ENCODE measurements at places on chromosomes 2 and 18.

DNA sequence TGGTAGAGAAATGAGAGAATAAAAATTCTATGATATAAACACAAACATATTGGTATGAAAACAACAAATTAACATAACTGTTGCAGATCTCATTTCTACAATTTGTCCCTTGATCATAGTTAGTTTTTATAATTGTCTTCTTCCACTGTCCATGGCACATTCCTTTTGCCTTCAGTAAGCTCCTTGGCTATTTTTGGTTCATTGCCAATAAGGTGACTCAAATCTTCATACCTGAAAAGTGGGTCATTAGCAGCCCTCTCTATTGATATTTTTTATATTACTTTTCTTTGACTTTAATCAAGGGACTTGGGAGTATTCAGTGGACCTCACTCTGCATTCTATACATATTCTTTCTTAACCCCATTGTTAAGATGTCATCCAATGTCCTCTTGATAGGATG, 552.9 kb downstream of the TDRD15 start:
- no peaks in the 10 kb centered on the region for H3K27me3 ChIP-seq
- H3K4me3 ChIP-seq: no peak overlapping the region
- H3K4me1 ChIP-seq: no peaks in the 10 kb centered on the region
- no peak overlapping the region for H3K27ac ChIP-seq
- H3K36me3 ChIP-seq: no peaks in the 10 kb centered on the region

GRCh38 chr2:143051465-143051864, 77.8 kb upstream of the ARHGAP15 start:
- no peak overlapping the region for H3K27ac ChIP-seq
- no peak for DNase-seq
- no peaks in the 10 kb centered on the region for H3K36me3 ChIP-seq
- no peaks in the 10 kb centered on the region for H3K4me1 ChIP-seq
- H3K4me3 ChIP-seq: no peak overlapping the region

GRCh38 chr2:237341872-237342271, 72.1 kb downstream of the COL6A3 start:
- H3K27ac ChIP-seq: peak overlapping the region; percentile 3
- no peak overlapping the region for H3K4me3 ChIP-seq
- H3K36me3 ChIP-seq: peaks cover 59% of the 10 kb centered on the region
- no peak for DNase-seq

DNA sequence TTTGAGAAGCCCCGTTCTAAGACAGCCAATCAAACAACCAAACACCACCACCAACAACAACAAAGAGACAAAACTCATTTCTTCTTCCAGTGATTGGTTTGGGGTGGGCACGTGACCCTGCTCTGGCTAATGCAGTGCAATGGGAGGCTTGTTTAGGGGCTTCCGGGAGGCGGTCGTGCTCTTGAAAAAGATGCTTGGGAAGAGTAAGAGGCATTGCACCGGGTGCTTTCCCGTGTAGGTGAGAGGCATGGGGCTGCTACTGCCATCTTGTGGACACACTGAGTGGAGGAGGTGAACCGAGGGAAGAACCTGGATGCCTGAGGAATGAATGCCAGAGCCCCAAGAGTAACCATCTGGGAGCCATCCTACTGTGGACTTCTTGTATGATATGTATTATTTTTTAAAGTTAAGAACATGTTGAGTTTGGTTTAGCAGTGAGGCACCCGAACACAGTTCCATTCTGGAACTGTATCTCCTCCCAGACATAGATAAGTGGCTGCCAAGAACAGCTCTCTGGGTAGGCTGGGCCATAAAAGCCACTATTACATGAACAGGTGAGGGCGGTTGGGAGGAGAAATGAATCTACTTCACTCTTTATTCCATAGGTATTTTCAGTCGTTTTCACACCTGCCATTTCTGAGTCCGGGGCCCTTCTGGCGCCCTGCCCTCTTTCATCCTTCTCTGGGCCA, 19.1 kb upstream of the ARHGAP25 start:
- no peak for DNase-seq
- no peaks in the 10 kb centered on the region for H3K36me3 ChIP-seq
- no peaks in the 10 kb centered on the region for H3K4me1 ChIP-seq
- peaks cover 3% of the 10 kb centered on the region for H3K27me3 ChIP-seq
- no peak overlapping the region for H3K4me3 ChIP-seq

DNA sequence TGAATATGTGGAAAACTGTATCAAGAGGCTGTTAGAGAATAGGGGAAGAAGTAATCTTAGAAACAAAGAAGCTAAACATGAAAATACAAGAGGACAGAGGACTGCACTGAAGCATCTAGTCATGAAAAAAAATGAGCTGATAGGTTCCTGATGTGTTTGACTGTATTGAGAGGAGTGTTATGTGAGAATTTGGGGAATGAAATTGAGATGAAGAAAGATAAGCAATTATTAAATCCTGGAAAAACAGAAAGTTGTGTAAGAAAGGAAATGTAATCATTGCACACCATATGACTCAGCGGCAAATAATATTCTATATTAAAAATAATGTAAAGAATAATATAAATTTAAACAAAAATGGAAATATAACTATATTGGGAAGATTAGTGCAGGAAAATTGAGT, 71.2 kb downstream of the SEMA4F start:
- H3K4me1 ChIP-seq: no peaks in the 10 kb centered on the region
- no peak for DNase-seq
- H3K36me3 ChIP-seq: no peaks in the 10 kb centered on the region
- no peaks in the 10 kb centered on the region for H3K27me3 ChIP-seq
- H3K4me3 ChIP-seq: no peak overlapping the region

DNA sequence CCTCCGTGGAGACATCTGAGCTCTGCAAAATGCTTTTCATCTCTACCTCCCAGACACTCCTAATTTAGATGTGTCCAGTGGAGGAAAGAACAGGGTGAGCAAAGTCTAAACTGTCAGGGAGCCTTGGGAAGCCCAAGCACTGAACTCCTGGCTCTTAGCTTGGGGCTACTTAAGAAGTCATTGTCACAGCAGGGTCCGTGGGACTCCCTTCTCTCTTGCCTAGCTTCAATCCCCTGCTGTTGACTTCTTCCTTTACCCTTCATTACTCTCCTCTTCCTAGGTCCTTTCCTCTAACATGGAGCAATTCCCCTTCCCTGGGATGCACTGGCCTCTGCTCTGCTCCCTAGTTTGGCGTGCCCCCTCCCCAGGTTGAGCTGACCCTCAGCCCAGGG, 3.4 kb downstream of the OSR1 start:
- peaks cover 30% of the 10 kb centered on the region for H3K36me3 ChIP-seq
- no peak for DNase-seq
- peak overlapping the region; percentile 95 for H3K4me3 ChIP-seq

DNA sequence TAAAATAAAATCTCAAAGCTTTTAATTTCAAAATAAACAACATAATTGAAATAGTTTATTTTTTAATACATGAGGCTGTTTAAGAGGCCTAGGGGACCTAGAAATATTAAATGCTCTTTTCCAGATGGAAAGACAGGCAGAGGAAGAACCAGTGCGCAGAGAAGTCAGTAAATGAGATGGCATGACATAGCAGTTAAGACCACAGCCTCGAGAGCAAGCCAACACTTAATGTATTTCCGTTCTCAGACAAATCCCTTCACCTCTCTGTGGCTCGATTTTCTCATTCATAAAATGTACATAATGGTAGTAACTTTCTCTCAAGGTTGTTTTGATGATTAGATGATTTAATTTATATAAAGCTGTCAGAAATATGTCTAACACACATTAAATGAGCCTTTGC, 405.1 kb upstream of the CWC22 start:
- H3K4me3 ChIP-seq: no peak overlapping the region
- H3K4me1 ChIP-seq: no peaks in the 10 kb centered on the region
- no peak overlapping the region for H3K27ac ChIP-seq
- no peak for DNase-seq
- no peaks in the 10 kb centered on the region for H3K36me3 ChIP-seq

- H3K4me1 ChIP-seq: peaks cover 15% of the 10 kb centered on the region
- H3K36me3 ChIP-seq: no peaks in the 10 kb centered on the region
- DNase-seq: no peak
- H3K4me3 ChIP-seq: no peak overlapping the region
- H3K27me3 ChIP-seq: no peaks in the 10 kb centered on the region
- peak overlapping the region; percentile 70 for H3K27ac ChIP-seq
Measured at GRCh38 chr2:138239902-138240491, 261.6 kb upstream of the SPOPL start.

GRCh38 chr18:65017372-65017760, 733.4 kb upstream of the CDH7 start:
- H3K27ac ChIP-seq: no peak overlapping the region
- no peaks in the 10 kb centered on the region for H3K36me3 ChIP-seq
- DNase-seq: no peak
- H3K4me3 ChIP-seq: no peak overlapping the region

- no peak overlapping the region for H3K4me3 ChIP-seq
- no peak overlapping the region for H3K27ac ChIP-seq
- H3K36me3 ChIP-seq: peaks cover 71% of the 10 kb centered on the region
Measured at GRCh38 chr2:191006997-191007783, 6.8 kb downstream of the STAT1 start.

DNA sequence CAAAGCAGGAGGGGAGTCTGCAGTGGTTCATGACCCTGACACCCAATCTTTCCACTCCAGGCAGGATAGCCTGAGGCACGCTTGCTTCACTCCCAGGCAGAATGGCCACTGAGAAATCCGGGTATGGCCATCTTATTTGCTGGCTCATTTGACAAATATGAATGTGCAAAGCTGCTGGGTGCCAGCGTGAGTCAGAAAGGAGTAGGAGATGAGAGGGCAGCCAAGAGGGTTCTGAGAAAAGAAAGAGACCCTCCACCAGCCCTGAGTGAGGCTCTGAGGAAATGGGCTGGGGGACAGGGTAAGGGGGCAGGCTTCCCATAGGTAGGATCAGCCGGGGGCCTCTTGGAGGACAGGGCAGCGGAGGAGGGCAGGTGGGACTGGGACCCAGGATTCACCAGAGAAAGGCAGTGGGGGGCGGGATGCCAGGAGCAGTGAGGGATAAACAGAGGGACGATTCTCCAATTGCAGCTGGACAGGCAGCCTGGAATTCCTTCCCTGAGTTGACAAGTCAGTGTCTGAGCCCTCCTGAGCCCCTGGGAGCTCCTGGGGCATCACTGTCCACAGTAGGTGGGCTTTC, 15.2 kb downstream of the RAMP1 start:
- peaks cover 75% of the 10 kb centered on the region for H3K4me1 ChIP-seq
- H3K4me3 ChIP-seq: no peak overlapping the region
- peak overlapping the region; percentile 56 for H3K27ac ChIP-seq

- H3K27me3 ChIP-seq: peaks cover 51% of the 10 kb centered on the region
- H3K36me3 ChIP-seq: no peaks in the 10 kb centered on the region
- no peak for DNase-seq
- H3K4me3 ChIP-seq: no peak overlapping the region
Measured at GRCh38 chr2:130963196-130963848, 126.6 kb downstream of the ARHGEF4 start.

DNA sequence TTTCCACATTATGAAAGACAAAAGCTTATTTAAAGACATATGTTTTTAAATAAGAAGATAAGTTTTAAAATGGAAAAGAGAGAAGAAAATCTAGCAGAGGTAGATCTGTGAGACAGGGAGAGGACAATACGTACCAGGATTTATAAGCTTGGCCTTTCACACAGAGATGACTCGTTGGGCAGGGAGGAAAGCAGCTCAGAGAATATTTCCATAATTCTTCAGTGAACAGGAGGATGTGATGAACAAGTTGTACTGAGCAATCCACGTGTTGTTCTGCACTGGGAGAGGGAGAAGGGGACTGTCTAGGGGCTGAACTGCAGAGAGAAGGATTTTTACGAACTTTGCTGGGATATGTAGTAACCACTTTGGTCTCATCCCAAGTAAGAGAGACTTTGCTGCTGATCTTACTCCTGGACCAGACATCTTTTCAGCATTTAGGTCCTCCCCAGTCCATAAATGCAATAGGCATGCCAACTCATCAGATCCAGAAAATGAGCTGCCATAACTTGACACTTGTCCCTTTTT, 162.5 kb upstream of the SETBP1 start:
- DNase-seq: no peak
- H3K4me3 ChIP-seq: no peak overlapping the region
- H3K36me3 ChIP-seq: no peaks in the 10 kb centered on the region
- H3K4me1 ChIP-seq: peaks cover 3% of the 10 kb centered on the region

- H3K27me3 ChIP-seq: no peaks in the 10 kb centered on the region
- no peak overlapping the region for H3K4me3 ChIP-seq
- no peaks in the 10 kb centered on the region for H3K36me3 ChIP-seq
Measured at GRCh38 chr2:72676341-72677025, 149.3 kb downstream of the EXOC6B start.

- peak; percentile 3 for DNase-seq
- H3K27ac ChIP-seq: no peak overlapping the region
- H3K4me1 ChIP-seq: no peaks in the 10 kb centered on the region
- no peaks in the 10 kb centered on the region for H3K27me3 ChIP-seq
- no peak overlapping the region for H3K4me3 ChIP-seq
Measured at GRCh38 chr18:8448130-8448529, 161.1 kb upstream of the RAB12 start.

DNA sequence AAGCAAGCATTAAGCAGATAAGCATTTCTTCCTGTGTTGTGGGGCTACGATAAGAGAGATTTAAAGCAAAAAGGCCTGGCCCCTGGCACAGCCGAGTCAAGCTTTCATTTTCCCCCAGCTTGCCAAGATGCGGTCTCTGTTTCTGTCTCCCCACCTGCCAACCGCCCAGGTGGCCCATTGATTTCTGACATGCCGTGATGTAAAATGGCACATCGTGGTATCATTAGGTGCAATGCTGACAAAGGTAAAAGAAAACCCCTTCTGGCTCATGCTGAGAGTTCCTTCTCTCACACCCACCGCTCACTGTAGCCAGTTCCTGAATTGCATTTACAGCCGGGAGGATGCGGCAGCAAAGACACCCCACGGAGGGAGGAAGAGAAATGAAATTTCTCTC, 62.8 kb downstream of the BOD1L2 start:
- no peak overlapping the region for H3K4me3 ChIP-seq
- no peaks in the 10 kb centered on the region for H3K27me3 ChIP-seq
- no peak overlapping the region for H3K27ac ChIP-seq
- H3K36me3 ChIP-seq: no peaks in the 10 kb centered on the region
- H3K4me1 ChIP-seq: peaks cover 4% of the 10 kb centered on the region
- DNase-seq: no peak

- no peak overlapping the region for H3K27ac ChIP-seq
- H3K4me3 ChIP-seq: no peak overlapping the region
- H3K27me3 ChIP-seq: no peaks in the 10 kb centered on the region
- DNase-seq: no peak
Measured at GRCh38 chr18:79572093-79572780, 107.4 kb upstream of the CTDP1 start.

DNA sequence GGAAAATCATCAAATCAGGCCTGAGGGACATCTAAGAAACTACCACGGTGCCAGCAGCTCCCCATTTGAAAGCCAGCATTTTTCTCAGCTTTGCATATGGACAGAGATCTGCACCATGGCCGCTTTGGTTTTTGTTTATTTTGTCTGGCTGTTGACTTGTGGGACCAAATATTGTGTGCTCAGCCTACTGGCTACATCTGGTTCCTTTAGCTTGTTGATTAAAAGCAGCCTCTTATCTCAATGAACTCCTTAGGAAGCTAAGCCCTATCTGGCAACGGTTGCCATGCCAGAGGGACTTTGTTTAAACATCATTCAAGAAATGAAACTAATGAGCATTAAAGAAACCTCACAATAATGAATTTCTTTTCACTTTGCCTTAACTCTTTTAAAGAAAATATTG, 32.4 kb upstream of the CCDC150 start:
- H3K4me1 ChIP-seq: no peaks in the 10 kb centered on the region
- no peaks in the 10 kb centered on the region for H3K27me3 ChIP-seq
- no peak overlapping the region for H3K27ac ChIP-seq
- no peak for DNase-seq
- no peak overlapping the region for H3K4me3 ChIP-seq

- H3K4me3 ChIP-seq: no peak overlapping the region
- H3K27me3 ChIP-seq: peaks cover 12% of the 10 kb centered on the region
- no peaks in the 10 kb centered on the region for H3K4me1 ChIP-seq
Measured at GRCh38 chr2:31219131-31219969, 2.0 kb upstream of the CAPN14 start.

Measured in tibial artery (tissue), 4 donors.